ENCODE measurements at places on chromosomes 1 and 21.

DNA sequence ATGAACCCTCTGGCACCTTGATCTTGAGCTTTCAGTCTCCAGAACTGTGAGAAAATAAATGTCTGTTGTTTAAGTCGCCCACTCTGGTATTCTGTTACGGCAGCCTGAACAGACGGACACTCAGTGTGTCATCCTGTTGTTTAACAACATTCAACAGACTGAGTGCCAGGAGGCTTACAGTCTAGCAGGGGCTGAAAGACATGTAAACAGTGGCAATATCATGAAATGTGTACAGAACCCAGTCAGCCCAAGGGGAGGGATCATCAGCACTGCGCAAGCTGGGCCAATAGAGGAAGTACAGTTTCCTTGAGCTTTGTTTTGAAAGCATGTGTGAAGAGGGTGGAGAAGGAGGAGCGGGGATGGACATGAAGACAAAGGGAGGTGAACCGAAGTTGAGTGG, 13.6 kb downstream of the DIP2A start:
- no peak for DNase-seq

GRCh38 chr1:227764019-227764391, 28.8 kb downstream of the SNAP47 start:
- DNase-seq, result no peak

DNA sequence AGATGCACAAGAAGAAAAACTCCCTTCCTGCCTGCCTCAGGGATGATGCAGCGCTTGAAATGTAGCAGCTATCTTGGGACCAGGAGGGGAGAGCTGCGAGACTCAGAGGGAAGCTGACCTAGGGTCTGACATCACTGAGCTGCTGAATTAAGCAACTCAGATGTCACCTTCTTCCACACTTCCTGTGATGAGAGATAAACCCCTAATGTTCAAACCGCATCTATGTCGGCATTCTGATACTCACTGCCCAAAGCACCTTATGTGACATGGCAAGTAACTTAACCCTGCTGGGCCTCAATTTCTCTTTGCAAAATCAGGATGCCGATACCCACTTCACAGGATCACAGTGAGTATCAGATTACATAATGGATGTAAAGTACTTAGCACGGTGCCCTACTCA, 9.1 kb upstream of the AK2 start:
- DNase-seq, result no peak

DNA sequence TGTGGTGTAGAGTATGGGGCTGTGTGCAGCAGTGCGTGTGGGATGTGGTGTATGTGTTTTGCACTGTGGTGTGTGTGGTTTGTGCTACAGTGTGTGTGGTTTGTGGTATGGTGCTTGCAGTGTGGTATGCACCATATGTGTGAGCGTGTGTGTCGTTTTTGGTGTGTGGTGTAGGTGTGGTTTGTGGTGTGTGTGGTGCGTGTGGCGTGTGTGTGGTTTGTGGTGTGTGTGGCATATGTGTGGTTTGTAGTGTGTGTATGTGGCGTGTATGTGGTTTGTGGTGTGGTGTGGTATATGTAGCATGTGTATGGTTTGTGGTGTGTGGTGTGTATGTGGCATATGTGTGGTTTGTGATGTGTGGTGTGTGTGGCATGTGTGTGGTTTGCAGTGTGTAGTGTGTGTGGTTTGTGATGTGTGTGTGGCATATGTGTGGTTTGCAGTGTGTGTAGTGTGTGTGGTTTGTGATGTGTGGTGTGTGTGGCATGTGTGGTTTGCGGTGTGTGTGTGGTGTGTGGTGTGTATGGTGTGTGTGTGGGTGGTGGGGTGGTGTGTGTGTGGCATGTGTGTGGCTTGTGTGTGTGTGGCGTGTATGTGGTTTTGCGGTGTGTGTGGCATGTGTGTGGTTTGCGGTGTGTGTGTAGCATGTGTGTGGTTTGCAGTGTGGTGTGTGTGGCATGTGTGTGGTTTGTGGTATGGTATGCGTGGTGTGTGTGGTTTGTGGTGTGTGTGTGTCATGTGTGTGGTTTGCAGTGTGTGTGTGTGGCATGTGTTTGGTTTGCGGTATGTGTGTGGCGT, 53.5 kb upstream of the TRAPPC10 start:
- no peak for DNase-seq

GRCh38 chr1:216430744-216431143, 7.5 kb upstream of the USH2A start:
- no peak for DNase-seq

- no peak for DNase-seq
Observed at GRCh38 chr1:162966613-162967012, 102.5 kb upstream of the RGS4 start.

GRCh38 chr21:32099812-32100416, 178.9 kb downstream of the MIS18A start:
- no peak for DNase-seq

GRCh38 chr1:3420218-3420951, 34.1 kb upstream of the ARHGEF16 start:
- DNase-seq, result no peak

DNA sequence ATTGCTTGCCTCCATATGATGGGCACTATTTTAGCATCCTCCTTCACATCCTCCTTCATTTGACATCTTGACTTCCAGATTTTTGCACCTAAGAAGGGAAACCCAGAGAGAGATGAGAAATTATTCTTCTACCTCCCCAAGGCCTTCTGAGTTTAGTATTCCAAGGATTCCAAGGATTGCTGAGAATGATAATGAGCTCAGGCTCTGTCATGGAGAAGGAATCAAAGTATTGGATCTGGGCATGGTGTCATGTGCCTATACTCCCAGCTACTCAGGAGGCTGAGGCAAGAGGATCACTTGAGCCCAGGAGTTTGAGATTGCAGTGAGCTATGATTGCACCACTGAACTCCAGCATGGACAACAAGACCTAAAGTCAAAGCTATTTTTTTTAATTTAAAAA, 26.6 kb upstream of the ZNF281 start:
- DNase-seq, result no peak

- DNase-seq, result no peak
Observed at GRCh38 chr1:28893403-28894102, 20.8 kb upstream of the EPB41 start.

DNA sequence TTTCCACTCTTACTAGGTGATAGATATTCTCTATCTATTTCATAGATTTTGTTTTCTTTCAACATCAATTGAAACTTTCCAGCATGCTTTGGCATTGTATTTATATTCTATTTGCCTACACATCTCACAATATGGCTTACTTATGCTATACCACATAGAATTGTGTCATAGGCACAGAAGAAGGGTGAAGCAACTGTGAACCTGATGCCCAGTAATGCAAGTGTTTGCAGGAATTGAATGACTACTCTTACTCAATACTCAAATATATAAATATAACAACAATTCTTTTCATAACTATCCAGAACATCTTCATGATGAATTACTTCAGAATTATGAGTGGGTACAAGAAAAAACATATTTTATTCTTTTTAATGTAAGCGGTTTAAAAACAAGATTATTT, 165.9 kb downstream of the PTBP2 start:
- DNase-seq, result no peak

DNA sequence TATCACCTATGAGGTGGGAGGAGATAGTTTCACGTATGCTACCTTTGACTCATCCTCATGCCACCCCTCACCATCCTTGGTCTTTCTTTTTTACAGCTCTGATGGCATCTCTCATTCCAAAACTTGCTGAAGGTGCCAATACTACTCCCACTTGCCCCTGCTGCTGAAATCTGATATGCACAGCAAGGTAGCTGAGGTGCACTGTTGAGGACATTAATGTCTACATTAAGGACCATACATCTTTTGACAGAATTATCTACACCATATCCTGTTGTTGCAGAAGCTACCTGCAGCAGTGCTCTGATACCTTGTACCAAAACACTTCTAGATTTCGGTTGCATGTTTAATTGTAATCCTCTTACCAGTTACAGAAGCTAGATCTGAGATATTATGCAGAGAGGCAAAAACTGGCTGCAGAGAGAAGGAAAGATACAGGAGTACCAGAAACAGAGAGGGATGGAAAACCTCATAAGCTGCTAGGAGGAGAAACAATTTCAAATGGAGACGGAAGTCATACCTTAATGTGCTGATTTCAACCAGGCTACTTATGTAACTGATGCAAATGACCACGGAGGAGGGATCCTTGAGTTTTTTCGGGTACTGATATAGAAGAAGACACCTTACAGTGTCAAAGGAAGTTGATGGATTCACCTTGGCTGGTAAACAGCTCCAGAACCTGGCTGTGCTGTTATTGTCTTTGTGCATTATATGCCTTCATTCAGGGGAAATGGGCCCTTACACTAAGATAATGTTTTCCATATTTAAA, 19.3 kb upstream of the PTPRC start:
- no peak for DNase-seq

DNA sequence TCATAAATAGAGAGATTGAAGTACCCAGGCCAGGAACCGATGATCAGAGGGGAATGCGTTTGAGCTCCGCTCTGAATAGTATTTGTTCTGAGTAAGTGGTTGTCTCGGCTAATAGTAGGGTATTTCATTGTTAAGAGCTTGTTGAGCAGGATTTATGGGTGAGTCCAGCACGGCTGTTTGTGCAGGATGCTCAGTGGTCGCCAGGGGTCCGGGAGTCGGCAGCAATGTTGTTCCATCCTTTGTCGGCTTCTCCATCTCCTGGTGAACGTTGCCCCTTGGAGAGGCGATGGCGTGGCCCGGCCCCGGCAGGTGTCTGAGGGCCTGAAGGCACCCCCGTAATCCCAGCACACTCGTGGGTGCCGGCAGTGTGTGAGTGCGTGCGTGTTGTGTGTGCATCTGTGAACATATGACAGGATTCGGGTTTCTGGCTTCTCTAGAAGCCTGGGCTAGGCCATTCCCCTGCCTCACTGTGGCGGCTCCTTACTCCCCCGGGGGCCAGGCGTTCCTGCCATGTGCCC, 160.8 kb upstream of the ARHGEF16 start:
- DNase-seq, result no peak

DNA sequence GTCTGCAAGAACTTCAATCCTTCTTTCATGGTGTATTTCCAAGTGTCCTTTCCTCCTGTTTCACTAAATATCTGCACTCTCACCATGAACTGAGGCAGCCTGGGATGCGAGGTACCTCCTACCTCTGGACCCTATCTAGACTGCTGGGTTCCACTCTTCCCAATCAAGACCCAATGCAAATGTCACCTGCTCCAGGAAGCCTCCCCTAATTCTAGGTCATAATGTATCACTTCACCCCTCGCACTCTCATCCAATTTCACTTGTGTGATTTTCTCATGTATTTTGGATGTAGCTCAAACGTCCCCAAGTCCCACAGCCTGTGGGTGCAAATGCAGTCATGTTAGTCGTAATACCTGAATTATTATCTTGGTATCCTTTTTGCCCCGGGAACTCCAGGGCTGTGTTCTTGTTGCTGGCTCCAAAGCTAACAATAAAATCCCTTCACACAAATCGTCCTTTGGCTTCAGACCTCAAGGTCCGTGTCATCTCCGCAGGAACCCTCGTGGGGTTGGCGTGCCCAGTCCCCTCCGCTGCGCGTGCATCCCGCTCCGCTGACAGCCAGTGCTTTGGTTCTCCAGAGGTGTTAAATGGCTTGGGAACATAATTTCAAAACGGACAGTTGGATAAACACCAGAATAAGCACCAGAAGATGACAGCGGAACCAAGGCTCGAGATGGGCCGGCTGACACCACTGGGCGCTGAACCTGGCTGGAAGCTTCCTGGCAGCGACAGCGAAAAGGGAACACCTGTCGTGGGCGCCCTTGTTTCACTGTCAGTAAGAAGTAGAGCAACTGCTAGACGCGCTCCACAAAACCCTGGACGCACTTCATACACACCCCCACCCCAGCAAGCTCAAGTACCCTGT, 1.0 kb upstream of the BACH1 start:
- no peak for DNase-seq

- no peak for DNase-seq
Observed at GRCh38 chr1:19802269-19802668, 2.6 kb upstream of the TMCO4 start.

DNA sequence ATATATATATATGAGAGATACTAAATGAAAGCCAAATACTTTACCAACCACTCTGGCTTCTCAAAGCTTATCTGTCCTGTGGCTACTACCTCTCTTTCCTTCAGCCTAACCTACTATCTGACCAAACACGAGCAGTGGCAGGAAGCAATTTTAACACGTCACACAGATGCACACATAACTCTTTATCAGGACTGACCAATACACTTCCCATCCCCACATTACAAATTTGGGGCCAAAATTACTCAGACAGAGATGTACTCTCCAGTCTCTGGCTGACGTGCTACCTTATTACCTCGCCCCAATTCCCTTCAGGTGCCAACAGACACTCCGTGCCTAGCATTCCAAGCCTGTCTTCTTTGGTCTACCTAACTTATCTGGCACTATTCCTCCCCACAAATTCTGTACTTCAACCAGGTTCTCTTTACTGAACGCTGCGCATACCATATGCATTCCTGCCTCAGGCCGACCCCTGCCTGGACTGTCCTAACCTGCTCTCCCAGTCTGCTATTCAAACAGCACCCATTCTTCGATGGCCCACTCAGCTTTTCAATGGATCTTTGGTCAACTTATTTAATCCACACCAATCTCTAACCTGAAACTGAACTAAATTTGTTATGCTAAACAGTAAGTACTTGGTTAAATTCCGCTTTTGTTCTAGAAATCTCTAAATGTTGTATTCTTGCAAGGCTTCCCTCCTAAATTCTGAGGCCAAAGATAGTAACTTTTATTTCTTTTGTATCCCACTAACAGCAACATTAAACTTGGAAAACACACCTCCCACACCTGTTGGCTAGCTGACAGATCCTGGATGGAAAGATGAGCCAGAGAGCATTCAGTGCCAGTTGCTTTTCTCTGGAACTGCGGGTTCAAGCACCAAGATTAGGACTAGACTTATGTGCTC, 27.9 kb downstream of the RERE start:
- DNase-seq, result no peak

- no peak for DNase-seq
Observed at GRCh38 chr1:245317217-245317616, 162.4 kb downstream of the KIF26B start.

DNA sequence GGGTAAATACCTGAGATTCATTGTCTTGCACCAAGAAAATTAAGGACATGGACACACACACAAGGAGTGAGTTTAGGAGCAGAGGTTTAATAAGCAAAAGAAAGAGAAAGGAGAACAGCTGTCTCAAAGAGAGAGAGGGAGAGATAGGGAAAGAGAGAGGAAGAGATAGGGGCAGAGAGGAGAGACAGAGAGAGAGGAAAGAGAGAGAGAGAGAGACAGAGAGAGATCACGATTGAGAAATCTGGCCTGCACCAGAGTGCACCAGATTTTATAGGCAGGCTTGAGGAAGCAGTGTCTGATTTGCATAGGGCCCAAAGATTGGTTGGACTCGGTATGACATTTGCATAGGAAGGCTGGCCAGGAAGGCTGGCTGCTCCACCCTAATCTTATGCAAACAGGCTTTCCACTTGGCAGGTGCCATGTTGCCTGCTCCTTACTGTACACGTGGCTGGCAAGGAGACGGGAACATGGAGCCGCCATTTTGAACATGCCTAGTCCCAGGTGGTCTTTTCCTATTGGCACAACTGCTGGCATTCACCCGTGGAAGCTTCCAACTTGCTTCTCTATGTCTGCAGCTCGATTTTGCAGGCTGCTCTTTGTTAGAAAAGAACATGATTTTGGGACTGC, 419.9 kb downstream of the ZP4 start:
- DNase-seq, result no peak

GRCh38 chr1:86461482-86461881, 7.2 kb upstream of the CLCA1 start:
- no peak for DNase-seq

GRCh38 chr1:201893431-201893830, 4.7 kb downstream of the SHISA4 start:
- no peak for DNase-seq

- no peak for DNase-seq
Observed at GRCh38 chr1:203521812-203522211, 27.9 kb downstream of the OPTC start.

All from activated CD8-positive, alpha-beta memory T cell treated with anti-CD3 and anti-CD28 coated beads for 1 hour (primary cell).